ENCODE measurements at places on chromosomes 5 and 9.

DNA sequence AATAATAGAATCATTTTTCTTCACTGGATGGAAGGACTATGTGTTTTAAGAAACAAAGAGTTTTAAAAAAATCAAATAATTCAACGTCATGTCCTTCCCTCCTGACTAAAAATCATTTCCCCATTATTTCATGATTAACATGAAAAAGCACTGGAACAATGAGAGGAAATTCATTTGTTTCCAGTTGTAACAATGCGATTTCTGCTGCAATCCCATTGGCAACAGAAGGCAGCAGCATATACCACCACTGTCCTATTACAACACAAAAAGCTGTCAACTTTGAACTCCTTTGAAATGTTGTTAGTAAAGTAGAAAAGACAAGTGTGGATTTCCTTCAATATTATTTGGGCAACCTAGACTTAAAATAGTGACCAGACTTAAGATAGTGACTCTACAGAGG is 3.1 kb downstream of the C5orf63 start:
- H3K36me3 ChIP-seq = peaks cover 9% of the 10 kb centered on the region
- no peak overlapping the region for H3K4me3 ChIP-seq
- no peaks in the 10 kb centered on the region for H3K27me3 ChIP-seq
- H3K4me1 ChIP-seq = peaks cover 3% of the 10 kb centered on the region
- no peak for DNase-seq
- H3K27ac ChIP-seq = no peak overlapping the region

DNA sequence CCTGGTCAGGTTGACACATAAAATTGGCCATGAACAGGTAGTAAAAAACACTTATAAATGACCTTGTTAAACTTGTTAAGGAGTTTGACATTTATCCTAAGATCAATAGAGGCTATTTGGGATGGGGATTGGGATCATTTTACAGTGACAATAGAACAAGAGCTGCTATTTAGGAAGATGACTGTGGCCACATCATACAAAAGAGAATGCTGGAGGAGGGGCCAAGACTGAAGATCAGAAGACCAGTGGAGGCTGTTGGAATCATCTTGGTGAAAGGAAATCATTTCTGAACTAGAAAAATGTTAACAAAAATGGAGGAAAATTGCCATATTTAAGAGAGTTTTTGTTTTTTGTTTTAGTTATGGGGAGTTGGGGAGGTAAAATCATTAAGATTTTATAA is 304.8 kb upstream of the TLE4 start:
- H3K4me3 ChIP-seq = no peak overlapping the region
- peaks cover 20% of the 10 kb centered on the region for H3K27me3 ChIP-seq
- DNase-seq = no peak
- no peak overlapping the region for H3K27ac ChIP-seq
- no peaks in the 10 kb centered on the region for H3K36me3 ChIP-seq

- no peak for DNase-seq
- peak overlapping the region; percentile 96 for H3K4me3 ChIP-seq
- H3K36me3 ChIP-seq = peaks cover 47% of the 10 kb centered on the region
- H3K27ac ChIP-seq = peak overlapping the region; percentile 99
Measured at GRCh38 chr5:149550594-149551226, 529 bp downstream of the CSNK1A1 start.

DNA sequence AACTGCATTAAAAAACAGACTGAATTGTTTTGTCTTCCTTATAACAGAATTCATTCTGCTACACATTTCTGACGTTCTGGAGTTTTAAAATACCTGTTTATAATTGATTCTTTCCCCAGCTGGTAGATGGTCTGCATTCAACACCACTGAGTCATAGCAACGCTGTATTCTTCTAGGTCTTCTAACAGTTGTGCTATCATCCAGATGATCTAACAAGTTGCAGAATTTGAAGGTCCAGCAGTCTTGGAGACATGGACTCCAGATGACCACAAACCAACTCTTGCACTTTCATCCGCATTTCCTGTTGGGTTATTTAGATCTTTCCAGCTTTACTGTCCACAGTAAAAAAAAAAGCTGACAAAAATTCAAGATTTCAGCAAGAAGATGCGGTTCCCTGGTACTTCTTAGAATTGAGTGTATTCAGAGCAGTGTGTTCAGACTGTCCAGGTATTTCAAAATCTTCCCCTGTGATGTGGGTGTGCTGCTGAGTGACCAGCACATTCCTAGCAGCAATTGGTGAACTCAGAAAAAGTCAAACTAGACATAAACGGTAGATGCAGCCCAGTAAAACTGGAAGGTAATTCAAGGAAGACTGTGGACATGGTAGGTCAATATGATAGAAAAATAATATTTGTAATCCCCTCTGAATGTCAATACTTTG is 50.2 kb downstream of the CSNK1A1 start:
- H3K27me3 ChIP-seq = no peaks in the 10 kb centered on the region
- DNase-seq = no peak
- peaks cover 33% of the 10 kb centered on the region for H3K36me3 ChIP-seq
- no peak overlapping the region for H3K4me3 ChIP-seq

- no peaks in the 10 kb centered on the region for H3K4me1 ChIP-seq
- no peaks in the 10 kb centered on the region for H3K36me3 ChIP-seq
- no peaks in the 10 kb centered on the region for H3K27me3 ChIP-seq
- no peak overlapping the region for H3K27ac ChIP-seq
- no peak for DNase-seq
Measured at GRCh38 chr5:161034451-161034850, 182.4 kb upstream of the ATP10B start.

- no peak overlapping the region for H3K27ac ChIP-seq
- H3K4me3 ChIP-seq = no peak overlapping the region
- H3K4me1 ChIP-seq = no peaks in the 10 kb centered on the region
- H3K27me3 ChIP-seq = no peaks in the 10 kb centered on the region
- H3K36me3 ChIP-seq = no peaks in the 10 kb centered on the region
Measured at GRCh38 chr5:144083185-144083584, 87.3 kb downstream of the YIPF5 start.
